NCI-H2227 treated with DMSO at 0.1 percent for 48 hours (cell line): ENCODE measurements at places on chromosomes 1 and 21.

- DNase-seq, result no peak
Measured at GRCh38 chr1:205229916-205230700, 2.4 kb downstream of the TMCC2 start.

- DNase-seq, result no peak
Measured at GRCh38 chr1:111855260-111855659, 99.6 kb downstream of the DDX20 start.

DNA sequence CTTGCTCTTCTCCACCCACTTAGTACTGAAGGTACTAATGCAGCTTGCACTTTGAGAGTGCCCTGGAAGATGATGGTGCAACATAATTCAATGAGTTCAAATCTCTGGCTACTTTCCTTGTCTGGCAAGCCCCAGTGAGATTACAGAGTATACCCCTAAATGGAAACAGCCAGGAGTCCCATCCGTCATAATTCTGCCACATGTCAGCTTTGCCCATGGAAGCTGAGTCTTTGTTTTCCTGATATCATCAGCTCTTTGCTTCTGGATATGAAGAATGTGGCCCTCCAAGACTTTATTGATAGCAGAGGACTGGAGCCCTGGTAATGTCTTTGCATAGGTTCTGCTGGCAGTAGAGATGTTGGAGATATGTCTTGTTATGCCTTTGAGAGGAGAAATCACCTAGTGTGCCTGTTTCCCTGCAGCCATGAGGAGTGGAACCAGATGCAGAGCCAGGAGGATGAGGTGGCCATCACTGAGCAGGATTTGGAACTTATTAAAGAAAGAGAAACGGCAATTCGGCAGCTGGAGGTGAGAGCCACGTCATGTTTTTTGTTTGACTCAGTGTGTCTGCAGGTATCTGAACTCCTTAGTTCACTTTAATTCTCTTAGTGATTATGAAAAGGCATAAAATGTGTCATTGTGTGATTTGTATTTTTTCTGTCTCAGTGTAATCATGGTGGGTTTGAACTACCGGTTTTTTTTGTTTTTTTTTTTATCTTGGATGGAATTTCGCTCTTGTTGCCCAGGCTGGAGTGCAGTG, 18.7 kb upstream of the PPP1R8 start:
- no peak for DNase-seq

DNA sequence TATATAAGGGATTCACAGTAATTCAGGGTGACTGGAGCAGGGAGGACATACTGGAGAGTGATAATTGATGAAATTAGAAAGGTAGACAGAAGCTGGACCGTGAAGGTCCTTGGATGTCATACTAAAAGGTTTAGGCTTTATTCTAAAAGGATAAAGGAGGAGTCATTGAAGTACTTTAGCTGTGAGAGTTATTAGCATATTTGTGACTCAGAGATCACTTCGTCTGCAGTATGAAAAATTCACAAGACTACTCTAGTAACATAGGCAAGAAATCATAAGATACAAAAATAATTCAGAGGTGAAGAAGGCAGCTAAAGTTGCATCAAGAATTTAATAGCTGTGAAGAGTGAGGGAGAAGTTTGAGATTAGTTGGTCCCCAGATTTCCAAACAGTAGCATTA, 26.3 kb downstream of the KCNA3 start:
- DNase-seq, result no peak

GRCh38 chr1:245007852-245008251, 143.5 kb upstream of the HNRNPU start:
- no peak for DNase-seq

GRCh38 chr1:215198021-215198420, 115.5 kb downstream of the KCNK2 start:
- no peak for DNase-seq

DNA sequence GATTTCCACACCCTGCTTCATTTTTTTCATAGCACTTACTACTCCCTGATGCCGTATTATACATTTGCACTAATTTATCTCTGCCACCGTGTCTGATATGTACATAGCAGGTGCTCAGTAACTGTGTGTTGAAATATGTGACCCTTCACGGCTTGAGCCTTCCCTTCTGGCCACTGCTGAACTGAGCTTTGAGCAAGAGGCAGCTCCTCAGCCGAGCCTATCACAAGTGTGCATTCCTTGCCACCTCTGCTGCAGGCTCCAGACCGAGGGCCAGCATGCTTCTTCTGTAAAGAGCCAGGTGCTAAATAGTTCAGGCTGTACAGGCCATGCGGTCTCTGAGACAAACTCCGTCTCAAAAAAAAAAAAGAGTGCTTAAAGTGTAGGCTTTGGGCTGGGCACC, 22.6 kb downstream of the PLEKHM2 start:
- no peak for DNase-seq

DNA sequence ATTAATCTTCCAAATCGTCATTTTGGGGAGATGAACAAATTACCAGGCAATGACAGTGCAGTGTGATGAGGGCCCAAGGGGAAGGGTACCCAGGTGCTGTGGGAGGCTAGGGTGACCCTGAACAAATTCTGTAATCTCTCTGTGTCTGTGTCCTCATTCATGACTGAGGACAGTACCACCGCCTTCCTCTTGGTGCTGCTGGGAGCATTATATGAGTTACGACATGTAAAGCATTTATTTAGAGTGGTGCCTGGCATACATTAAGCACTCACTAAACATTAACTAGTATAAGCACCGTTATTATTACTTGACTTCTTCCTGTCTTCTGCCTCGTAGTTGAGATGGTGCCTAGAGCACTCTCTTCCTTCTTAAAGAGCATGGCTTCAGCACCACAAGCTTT, 468.2 kb upstream of the VAMP3 start:
- no peak for DNase-seq

- DNase-seq, result no peak
Measured at GRCh38 chr1:1439546-1440261, 4.2 kb downstream of the VWA1 start.

DNA sequence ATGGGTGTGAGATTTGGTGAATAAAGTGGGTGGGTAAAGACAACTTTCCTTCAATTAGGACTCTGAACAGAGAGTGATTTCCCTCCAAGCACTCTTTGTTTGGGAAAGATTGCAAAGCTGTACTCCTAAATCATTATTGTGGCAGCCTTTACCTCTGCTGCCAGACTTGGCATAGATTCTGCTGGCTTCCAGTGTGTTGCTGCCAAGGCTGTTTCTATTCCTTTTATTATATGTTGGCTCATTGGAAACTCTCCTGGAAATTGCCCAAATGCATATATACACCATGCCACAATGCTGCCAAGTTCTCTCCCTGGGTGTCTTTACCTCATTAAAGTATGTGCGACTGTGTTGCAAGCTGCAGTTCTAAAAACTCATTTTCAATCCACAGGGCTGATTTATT, 668.0 kb downstream of the MRPL39 start:
- no peak for DNase-seq

GRCh38 chr1:34019741-34020552, 145.1 kb downstream of the CSMD2 start:
- DNase-seq, result no peak

DNA sequence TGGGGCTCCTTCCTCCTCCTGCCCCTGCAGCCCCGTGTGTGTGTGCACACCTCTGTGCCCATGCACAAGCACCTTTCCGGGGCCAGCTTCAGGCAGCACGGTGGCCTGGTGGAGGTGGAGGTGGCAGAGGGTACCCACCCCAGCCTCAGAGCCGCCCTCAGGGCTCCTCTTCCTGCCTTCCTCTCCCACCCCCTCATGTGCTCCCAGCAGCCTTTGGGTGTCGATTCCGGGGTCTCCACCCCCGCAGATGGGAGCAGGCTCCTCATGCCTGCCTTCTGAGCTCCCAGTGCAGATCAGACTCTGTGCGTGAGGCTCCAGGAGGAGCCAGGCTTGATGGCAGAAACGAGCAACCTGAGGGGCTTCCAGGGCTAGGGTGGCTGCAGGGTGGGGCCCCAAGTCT, 29.2 kb upstream of the PLCH2 start:
- no peak for DNase-seq

GRCh38 chr1:19481826-19482398, 3.4 kb downstream of the CAPZB start:
- DNase-seq, result no peak

- DNase-seq, result no peak
Measured at GRCh38 chr1:51877434-51878307, 856 bp downstream of the NRDC start.

DNA sequence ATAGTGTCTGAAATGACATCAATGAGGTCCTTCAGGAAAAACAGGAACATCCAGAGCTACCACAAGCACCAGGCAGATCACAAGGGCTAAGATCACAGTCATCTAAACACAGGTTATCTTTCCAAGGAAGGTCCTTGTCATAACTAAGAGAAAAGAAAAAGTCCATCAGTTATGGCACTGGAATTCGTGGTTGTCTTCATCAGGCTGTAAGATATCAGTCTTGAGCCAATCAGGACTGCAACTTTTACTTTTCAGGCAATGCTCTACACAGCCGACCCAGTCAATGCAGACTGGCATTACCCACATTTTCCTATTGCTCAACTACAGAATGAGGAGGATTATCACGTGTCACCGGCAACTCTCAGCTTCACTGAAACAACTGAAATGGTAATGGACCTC, 26.4 kb downstream of the SORT1 start:
- no peak for DNase-seq

GRCh38 chr1:95699149-95699953, 465.3 kb downstream of the RWDD3 start:
- no peak for DNase-seq

DNA sequence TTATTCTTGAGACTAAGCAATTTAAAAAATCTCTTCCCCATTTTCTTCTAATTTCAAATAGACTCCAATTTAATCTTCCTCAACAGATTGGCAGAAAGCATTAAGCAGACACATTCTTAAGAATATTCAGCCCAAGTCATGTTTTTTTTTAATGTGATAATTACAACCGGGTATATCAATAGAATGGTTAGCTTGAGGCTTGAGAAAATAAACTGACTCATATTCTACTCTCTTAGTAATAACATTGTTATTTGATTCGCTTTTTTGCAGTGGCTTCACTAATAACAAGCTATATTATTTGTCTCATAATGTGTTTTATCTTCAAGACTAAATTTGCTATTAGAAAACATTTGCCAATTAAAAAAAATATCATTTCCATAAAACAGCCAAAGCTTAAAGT, 488.6 kb upstream of the RGS18 start:
- DNase-seq, result no peak

DNA sequence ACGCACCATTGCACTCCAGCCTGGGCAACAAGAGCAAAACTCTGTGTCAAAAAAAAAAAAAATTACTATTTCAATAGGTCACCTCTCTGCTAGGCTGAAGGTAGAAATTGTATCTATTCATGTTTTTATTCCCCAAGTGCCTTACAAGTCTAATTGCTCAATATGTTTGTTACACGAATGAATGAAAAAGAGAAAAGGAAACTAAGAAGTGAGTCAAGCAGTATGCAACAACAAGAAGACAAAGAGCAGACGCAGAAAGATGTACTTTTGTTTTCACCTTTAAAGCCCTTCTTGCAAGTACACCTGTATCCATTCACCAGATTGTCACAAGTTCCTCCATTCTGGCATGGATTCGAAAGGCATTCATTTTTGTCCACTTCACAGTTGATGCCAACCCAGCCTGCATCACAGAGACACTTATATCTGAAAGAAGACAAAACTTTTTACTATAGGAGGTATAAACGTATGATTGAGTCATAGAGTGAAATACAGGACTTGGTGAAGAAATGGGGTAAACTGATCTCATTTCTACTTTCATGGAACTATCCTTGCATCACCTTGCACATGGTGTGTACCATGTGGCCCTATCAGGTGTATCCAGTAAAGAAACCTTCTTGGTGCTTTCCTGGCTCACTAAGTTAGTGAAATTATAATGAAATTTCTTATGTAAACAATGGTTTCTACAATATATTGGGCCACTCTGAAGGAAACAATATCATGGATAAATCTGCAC, 57.1 kb upstream of the ADAM30 start:
- no peak for DNase-seq

- DNase-seq, result peak; percentile 88
Measured at GRCh38 chr1:230385158-230385450, 41.0 kb downstream of the PGBD5 start.

- no peak for DNase-seq
Measured at GRCh38 chr1:36582066-36582755, 99.5 kb upstream of the CSF3R start.

DNA sequence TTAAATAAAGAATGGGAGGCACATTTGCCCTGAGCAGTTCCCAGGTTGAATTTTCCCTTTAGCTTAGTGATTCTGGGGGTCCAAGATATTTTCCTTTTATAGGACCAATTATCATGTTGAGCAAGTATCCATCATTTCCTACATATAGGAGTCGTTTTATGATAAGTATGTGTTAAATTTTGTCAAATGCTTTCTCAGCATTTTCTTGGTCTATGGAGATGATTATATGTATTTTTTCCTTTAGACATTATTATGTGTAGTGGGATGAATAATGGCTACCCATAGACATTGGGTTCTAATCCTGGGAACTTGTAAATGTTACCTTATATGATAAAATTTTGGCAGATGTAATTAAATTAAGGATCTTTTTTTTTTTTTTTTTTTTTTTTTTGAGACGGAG, 128.7 kb downstream of the LMO4 start:
- no peak for DNase-seq

DNA sequence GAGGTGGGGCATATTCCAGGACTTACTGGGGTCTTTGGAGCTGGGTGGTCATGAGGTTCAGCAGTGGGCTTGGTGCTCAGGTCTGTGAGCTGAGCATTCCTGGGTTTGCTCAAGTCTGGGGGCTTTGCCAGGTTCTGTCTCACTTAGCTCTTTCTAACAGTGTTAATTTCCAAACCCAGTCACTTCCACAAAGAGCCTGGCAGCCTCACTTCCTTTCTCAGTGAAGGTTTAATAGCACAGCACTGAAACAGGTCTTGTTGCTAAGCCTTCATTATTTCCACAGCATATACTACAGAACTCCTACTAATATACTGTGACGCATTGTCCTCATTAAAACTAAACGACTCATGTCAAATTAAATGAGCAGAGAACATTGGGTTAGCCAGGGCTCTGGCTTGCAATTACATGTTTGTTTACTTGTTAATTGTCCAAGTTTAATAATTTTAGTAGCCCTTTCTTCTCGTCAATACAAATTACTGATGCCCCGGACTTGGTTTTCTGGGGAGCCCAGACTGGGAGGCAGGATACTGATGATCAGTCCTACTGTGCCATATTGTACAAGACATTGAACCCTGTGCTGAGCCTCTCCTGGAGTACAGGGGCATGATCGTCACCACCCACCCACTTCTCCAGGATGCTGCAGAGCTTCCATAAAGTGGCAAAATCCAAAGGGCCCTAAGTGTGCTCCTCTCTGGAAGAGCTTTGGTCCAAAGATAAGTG, 170.7 kb downstream of the IER5 start:
- no peak for DNase-seq
